ENCODE measurements at places on chromosomes 7 and 10. TPM values are rescaled to one million over a fixed set of nuclear protein-coding genes. Genes with fewer than 3 reads are reported as not detected.

Gene DKK1
- 40.0 TPM for total RNA-seq

Gene VWA2
- not detected for total RNA-seq

Gene GIMAP4
- not detected for total RNA-seq

Gene MYPN
- under 0.01 TPM for total RNA-seq

Gene ITGB8
- total RNA-seq = 1.6 TPM

Gene RNLS
- total RNA-seq = 10.2 TPM

Gene FFAR4
- not detected for total RNA-seq

Gene SLC18A2
- total RNA-seq = not detected
